Muscle of back (tissue), 13 donors: ENCODE measurements at places on chromosomes 11 and 22.

GRCh38 chr11:19018901-19019300, 41.6 kb downstream of the MRGPRX2 start:
- DNase-seq = no peak

DNA sequence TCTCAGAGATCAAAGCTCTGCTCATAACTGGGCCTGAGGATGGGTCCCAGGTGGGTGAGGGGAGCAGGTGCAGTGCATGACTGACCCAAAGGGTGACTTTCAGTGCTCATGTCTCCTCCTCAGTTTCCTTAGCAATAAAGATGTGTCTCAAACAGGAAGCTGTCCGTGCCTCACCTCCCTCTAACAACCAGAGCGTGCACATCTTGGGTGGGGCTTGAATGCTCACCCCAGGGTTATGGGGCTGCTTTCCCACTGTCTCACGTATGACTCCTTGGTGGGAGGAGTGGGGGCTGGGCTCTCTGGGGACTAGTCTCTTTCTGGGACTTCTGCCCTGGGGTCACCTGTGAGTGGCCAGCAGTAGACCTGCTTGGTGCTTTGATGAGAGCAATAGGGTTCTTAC, 53.9 kb upstream of the PHOX2A start:
- DNase-seq = no peak

DNA sequence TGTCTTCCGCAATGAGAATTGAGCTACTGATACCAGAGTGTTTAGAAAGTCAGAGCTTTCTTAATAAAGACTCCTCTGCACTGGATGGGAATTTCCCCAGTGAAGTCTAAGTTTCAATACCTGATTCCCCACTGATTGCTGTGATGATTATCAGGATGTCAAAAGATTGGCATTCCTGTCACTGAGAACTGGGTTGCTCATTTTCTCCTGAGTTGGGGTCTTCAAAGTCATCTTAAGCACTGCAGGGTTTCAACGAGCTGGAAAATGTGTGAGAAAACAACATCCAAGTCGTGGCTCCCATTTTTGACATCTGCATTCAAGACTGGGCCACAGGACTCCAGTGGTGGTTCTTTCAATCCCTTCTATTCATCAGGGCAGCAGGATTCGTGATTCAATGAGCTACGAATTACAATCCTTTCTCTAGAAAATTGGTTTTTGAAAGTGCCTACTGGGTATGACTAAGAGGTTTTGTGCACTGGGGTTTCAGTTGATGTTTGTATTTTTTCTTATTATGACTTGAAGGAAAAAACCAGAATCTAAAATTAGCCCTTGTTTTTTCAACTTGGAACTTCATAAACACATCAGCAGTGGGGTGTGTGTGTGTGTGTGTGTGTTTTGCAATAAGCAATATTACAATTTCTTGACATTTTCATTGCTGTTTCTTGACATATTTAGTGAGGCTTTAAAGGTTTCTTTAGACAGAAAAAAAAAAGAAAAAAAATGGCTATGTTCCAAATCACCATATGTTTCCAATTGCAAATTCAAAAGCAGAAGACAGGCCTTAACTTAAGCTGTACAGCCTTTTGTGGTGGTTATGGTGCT, 233.0 kb downstream of the FAM76B start:
- peak; percentile 62 for DNase-seq

- DNase-seq = no peak
Measured at GRCh38 chr11:69241075-69241740, 52.7 kb upstream of the MYEOV start.

DNA sequence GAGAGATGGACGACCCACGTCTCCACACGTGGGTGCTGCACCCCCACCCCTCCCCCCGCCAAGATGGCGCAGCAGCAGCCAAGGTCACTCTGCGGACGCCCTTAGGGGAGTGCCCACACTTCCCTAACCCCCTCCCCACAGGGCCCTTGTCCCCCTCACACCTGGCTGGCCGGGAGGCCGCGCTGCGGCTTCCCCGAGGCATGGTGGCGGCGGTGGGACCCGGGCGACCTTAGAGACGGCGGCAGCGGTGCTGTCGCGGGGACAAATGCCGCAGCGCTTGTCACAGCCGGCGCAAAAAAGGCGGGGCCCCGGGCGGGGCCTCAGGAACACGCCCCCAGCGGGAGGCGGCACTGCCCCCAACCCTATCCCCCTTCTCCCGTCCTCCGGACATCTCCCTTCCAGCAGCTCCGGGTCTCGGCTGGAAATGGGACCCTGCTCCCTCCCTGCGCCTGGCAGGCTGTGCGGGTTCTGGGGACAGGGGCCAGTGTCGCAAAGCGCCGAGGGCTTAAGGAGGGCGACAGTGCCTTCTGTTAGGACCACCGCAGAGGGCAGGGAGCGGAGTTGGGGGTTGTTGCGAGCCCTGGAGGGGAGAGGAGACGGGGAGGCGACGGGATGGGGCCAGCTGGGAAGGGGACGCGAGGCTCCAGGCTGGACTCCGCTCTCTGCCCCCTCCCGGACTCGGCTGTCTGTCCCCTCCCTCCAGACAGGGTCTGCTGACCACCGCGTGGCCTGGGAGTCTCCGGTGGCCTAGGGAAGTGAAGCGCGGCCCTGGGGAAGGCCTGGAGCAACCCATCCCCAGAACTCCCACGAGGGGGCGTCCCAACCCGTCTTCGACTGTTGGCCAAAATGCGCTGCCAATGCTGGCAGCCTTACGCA, at the start of gene CHCHD10:
Gene CHCHD10 (minus strand): TSS at position 300 of the 876 bp plus-strand sequence. CDS start 98 bp downstream, at position 202.
- DNase-seq = peak; percentile 82

- no peak for DNase-seq
Measured at GRCh38 chr11:67098799-67099429, 20.1 kb upstream of the KDM2A start.

DNA sequence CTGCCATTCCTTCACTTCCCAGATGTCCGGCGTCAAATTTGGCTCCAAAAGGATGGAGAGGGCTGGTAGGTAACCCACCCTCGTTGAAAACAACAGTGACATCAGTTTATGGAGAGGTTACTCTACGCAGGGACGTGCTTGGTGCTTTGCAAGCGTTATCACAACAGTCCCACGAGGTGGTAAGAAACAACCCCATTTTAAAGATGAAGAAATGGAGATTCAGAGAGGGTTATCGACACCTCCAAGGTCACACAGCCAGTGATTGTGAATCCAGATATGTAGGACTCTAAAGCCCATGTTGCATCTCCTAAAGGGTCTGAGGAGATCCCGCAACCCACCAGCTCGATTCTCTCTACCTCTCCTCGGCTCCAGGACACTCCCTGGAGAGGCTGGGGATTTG, 773 bp downstream of the MIAT start:
- DNase-seq = no peak

DNA sequence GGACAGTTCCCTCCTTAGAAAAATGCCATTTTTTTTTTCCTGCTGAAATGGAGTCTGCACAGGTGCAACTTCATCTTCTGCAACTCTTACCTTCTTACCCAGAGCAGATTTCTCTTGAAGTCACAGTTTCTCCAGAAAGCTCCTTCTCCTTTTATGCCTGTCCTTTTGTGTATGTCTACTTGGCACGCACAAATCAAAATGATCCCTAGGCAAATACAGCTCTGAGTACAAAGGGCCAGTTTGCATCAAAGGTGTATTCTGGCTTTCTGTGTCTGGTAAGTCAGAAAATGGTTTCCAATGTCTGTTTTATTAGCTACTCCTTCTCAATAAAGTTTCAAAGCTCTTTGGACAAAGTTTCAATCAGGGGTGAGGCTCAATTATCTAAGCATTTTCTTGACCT, 2.5 kb downstream of the CLDN25 start:
- DNase-seq = no peak

DNA sequence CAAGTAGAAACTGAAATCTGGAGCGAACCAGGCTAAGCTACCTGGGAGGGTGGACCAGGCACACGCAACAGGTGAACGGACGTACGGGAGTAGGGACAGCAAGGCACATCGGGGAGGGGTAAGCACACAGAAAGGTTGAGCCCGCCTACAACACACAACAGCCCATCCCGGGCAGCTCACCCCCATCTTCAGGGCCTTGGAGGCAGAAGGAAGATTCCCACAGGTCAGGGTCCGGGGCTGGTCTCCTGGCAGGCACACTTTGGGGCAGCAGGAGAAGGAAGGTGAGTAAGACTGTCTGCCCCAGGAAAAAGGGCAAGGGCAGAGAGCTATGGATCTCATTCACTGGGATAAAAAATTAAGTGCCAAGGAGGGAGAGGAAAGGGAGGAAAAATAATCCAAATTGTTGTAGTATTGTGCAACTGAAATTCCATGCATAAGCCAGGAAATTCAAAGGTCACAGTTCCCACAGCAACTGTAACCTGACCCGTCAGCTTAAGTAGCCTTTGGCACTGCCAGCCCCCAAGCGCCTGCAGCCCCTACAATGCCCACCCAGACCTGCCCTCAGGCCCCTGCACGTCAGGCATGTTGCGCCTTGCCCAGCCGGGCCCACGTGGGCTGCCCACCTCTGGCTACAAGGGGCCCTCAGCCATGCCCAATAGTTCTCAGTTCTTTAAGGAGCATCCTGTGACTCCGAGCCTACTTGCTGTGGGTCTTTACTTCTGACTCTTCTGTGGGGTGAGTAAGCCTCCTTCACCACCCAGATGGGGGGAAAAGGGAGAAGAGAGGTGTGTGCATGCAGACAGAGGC, 51.8 kb downstream of the MICAL3 start:
- no peak for DNase-seq
